ENCODE measurements at places on chromosomes 2 and 18.

GRCh38 chr2:134206573-134206972 lies 47.3 kb upstream of the MGAT5 start:
- no peak for DNase-seq

DNA sequence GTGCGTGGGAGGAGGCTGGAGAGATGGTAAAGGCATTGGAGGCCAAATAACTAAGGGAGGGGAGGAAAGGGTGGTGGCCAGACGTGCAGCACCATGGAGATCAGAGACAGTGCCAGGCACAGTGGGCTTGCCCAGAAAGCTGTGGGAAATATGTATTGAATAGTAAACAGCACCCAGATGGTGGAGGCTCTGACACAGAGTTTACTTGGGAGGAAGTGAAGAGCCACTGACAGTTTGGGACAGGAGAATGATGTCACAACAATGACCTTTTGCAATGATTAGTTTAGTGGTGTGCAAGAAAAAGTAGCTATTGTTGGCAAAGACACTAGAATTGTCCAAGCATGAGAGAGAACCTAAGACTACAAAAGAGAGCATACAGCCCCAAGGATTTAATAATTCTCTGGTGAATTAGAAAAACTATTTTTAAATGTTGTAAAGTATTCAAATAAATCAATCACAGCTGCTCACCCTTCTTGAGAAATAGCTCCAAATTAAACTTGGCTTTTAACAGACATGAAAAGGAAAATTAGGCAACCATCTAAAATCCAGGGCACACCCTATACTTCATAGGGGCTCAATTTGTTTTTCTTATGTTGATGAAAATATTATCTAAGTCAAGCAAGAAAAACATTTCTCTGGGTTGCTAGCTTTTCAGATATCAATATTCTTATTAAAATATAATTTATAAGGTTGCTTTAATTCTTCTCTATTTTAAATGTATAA lies 458.7 kb upstream of the HNRNPA3 start:
- no peak for DNase-seq

DNA sequence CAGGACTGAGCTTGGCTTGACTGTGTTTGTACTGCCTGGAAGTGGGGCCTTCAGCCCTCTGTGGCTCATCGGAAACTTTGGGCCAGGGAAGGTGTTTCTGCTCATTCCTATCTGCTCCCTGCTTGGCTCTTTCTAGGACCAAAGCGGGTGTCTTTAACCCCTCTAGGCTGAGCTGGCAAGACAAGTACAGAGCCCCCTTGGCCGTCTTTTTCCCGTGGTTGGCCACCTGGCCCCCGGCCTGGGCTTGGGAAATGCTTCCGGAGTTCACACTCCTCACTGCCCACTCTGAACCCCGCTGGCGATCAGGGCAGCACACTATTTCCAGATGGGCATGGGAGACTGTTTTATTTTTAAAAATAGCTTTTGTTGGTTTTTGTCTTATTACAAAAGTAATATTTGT lies 243.0 kb downstream of the DYSF start:
- no peak for DNase-seq

DNA sequence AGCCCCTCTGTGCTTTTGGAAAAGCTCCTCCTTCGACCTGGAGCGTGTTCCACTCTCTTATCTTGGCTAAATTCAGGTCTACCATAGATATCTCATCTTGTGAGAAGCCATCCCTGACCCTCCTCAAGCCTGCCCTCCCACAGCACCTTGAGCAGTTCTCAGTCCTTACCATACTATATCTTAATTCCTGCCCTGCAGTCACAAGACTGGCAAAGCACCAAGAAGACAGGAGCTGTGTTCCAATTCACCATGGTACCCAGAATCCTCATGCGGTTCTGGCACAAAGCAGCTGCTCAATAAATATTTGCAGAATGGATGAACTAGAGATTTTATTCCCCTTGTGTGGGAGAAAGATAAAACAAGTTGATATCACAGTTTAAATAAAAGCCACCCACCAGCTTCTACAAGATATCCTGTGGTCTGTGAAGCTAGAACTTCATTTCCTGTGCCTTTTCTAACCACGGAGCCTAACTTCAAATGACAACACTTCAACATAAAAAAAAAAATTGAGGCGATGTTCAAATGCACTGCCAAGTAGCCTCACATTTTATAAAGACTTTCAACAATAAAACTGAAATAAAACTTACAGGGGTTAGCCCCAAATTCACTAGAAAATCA lies 19.5 kb downstream of the MARCHF4 start:
- DNase-seq: no peak

- no peak for DNase-seq
These were observed 89.7 kb downstream of the EIPR1 start for GRCh38 chr2:3287896-3288295.

- no peak for DNase-seq
These were observed 85.9 kb downstream of the GLI2 start for GRCh38 chr2:120821446-120822160.

DNA sequence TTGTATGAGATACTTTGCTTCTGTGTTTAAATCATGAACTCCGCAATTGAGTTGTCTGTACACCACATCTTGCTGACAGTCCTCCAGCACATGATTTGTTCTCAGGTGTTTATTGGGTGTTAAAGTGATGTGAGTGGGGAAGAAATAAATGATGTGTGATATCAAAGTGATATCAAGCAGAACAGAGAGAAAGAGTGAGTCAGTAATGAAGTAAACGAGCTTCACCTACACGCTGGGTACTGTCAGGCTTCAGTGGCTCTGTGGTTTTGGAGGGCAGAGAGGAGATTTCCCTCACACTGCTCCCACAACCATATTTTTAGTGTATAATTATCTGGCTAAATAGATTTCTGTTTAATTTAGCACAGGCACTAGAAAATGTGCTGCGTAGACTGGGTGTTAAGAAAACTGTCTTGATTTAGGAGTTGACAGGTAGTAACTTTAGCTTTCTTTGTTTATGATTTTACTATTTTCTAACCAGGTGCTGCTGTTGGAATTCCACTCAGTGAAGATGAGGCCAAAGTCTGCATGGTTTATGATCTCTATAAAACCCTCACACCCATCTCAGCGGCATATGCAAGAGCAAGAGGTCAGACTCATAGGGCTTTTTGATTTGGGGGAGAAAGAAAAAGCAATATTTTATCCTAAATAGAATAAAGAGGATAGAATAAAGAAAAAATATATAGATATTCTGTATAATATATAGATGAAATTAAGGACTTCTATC lies 21.2 kb downstream of the ATIC start:
- no peak for DNase-seq

GRCh38 chr2:70897203-70897976 lies 38.3 kb upstream of the ATP6V1B1 start:
- DNase-seq: no peak

DNA sequence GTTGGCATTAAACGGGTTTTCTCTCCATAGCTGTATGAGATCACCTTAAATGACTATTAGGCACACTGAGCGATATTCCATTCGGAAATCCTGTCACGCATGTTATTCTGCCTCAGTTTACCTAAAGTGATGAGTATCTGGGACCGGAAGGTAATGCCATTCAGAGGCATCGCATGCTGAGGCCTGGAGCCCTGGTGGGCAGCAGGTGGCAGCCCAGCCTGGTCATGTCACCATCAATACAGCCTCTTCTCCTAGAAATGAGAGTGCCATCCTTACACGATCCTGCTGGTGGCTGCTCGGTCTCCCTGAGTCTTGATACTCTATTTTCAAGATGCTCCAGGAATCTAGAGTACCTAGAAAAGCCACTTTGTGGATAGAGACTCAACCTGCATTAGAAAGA lies 119.8 kb downstream of the EIPR1 start:
- no peak for DNase-seq

- DNase-seq: no peak
These were observed 794 bp downstream of the DLX2 start for GRCh38 chr2:172101821-172102390.
